ENCODE measurements at places on chromosomes 1 and 21.

- DNase-seq = no peak
Observed at GRCh38 chr1:7343882-7344281, 427.2 kb upstream of the VAMP3 start.

GRCh38 chr1:167683641-167684502, 37.9 kb upstream of the MPZL1 start:
- no peak for DNase-seq

DNA sequence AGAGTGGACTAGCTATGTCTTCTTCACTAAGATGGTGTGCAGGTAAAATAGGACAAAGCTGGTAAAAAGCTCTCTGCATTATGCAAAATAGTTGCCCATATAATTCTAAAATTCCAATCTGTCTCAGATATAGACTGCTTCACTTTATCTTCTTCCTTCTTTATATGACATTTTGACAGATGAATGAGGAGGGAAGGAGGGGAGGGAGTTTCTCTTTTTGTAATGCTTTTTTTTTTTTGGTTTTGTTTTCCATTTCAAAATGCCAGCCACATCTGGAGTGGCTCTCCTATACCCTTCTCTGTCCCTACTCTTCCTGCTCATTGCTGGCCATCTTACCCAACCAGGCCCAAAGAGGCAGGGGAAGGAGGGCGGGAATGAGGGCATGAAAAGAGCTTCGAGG, 24.2 kb upstream of the JUN start:
- DNase-seq = no peak

- DNase-seq = peak; percentile 12
Observed at GRCh38 chr1:70143048-70143659, 62.2 kb downstream of the LRRC40 start.

- DNase-seq = no peak
Observed at GRCh38 chr1:9852410-9853248, 28.9 kb upstream of the CLSTN1 start.

GRCh38 chr1:40267767-40268187, 9.7 kb downstream of the ZMPSTE24 start:
- peak; percentile 94 for DNase-seq

GRCh38 chr1:19010995-19011844, 54.7 kb upstream of the IFFO2 start:
- DNase-seq = peak; percentile 93

DNA sequence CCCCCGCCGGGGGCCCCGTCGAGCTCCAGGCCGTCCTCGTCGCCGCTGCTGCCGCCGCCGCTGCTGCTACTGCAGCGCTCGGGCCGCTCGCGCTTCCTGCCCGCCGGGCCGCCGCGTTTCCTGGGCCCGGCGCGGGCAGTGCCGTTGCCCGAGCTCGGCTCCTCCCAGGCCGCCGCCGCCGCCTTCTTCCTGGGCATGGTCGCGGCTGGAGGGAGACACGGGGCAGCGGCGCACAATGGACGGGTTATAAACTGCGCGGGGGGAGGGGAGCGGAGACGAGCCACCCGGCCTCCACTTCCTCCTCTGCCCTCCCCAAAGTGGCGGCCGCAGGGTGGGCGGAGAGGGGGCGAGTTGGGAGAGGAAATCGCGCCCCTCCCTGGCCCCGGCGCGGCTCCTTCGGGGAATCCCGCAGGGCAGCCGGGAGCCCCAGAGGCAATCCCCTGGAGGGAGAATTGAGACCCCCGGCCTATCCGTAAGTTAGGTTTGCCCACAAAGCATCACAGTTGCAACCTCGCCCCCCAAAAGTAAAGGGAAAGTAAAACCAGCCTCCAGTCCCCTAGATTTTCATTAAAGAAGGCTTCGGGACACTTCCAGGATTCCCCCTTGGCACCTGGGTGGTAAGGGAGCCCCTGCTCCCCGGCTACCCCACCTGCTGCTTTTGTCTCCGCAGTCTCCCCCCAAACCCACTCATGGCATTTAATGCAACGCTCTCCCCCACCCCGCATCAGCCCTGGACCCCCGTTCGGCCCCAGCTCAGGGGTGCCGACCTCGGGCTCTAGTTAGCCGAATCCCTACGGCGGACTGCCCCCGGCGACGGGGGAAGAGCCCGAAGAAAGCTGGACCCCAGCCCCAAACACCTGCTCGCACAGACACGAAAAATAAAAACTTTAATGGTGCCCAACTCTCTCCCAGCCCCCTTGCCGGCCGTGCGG, 893 bp downstream of the RCC2 start:
- no peak for DNase-seq

All from AG04449 (cell line).